ENCODE measurements at places on chromosomes 2 and 18.

- no peak for DNase-seq
Observed at GRCh38 chr2:119698246-119698645, 19.2 kb downstream of the TMEM177 start.

GRCh38 chr18:23306822-23307221, 146.3 kb upstream of the RIOK3 start:
- DNase-seq = no peak

DNA sequence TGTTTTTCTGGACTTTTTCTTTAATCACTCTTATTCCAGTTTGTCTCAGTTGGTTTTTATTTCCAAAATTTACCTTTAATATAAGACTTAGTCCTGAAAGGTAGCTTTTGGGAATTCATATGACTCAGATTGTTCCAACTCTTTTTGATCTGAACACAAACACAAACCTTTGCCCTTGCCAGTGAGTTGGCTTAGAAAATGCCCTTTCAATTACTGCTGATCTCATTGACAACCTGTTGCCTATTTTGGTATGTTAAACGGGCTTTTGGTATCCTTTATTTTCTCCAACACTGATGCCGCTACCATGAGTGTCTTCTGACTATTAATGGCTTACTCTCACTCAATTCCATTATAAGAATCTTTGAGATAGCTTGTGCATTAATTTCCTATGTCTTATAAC, 143.4 kb downstream of the GULP1 start:
- DNase-seq = no peak

GRCh38 chr2:6924924-6925409, 7.8 kb downstream of the RNF144A start:
- no peak for DNase-seq

All from activated CD4-positive, alpha-beta T cell treated with anti-CD3 and anti-CD28 coated beads for 24 hours (primary cell).